ENCODE measurements at places on chromosomes 6 and 20. TPM values are rescaled to one million over a fixed set of nuclear protein-coding genes. Genes with fewer than 3 reads are reported as not detected.

Gene NKAPL
- total RNA-seq = 2.4 TPM

Gene CASP8AP2
- total RNA-seq = 44.6 TPM

Gene REV3L
- total RNA-seq = 85.4 TPM

Gene TAAR1
- not detected for total RNA-seq

Gene DZANK1
- total RNA-seq = 4.0 TPM

Gene MAFB
- total RNA-seq = 13.4 TPM

Gene KIAA0408
- 41.1 TPM for total RNA-seq

Gene CENPB
- total RNA-seq = 44.0 TPM

Gene SRSF12
- total RNA-seq = 18.0 TPM

Gene ZC3H12D
- total RNA-seq = 1.0 TPM

Gene HLA-DPA1
- total RNA-seq = 7.6 TPM

Gene WASF1
- total RNA-seq = 31.2 TPM

Gene TOP1
- total RNA-seq = 55.6 TPM

Gene IYD
- not detected for total RNA-seq

Gene PPIL4
- total RNA-seq = 64.5 TPM

Gene ANKRD6
- 32.1 TPM for total RNA-seq

Gene OXT
- not detected for total RNA-seq

Gene BRD2
- 125 TPM for total RNA-seq

Gene HCK
- 4.9 TPM for total RNA-seq

Gene SIRPD
- total RNA-seq = not detected

Gene PRSS16
- total RNA-seq = 0.66 TPM

Gene NKX2-2
- total RNA-seq = not detected

Gene PTGIS
- 17.7 TPM for total RNA-seq

Gene TUBB2B
- total RNA-seq = 434 TPM

Gene C6orf132
- 4.4 TPM for total RNA-seq

Gene BTN2A1
- total RNA-seq = 15.9 TPM

Gene PGC
- total RNA-seq = not detected

Gene WFDC12
- not detected for total RNA-seq

Gene ULBP2
- total RNA-seq = 1.8 TPM

Gene OPRM1
- 1.4 TPM for total RNA-seq

Gene PKIB
- total RNA-seq = 19.4 TPM

Gene PCK1
- total RNA-seq = 2.4 TPM

Gene MDFI
- 30.1 TPM for total RNA-seq

Gene STX11
- total RNA-seq = 2.2 TPM

Gene TULP1
- total RNA-seq = 78.5 TPM

Gene SLC35D3
- total RNA-seq = 4.9 TPM

Gene TRIM10
- 1.0 TPM for total RNA-seq

Gene GPR63
- 5.6 TPM for total RNA-seq

Gene TINAG
- not detected for total RNA-seq

Gene ADGB
- total RNA-seq = 3.1 TPM

Gene VGLL2
- total RNA-seq = 2.8 TPM

Gene HLA-DMB
- 4.9 TPM for total RNA-seq

Gene CENPQ
- total RNA-seq = 11.0 TPM

Gene MCUR1
- total RNA-seq = 11.1 TPM

Gene MCCD1
- not detected for total RNA-seq

Gene TBXT
- not detected for total RNA-seq

Gene CHMP4B
- 75.4 TPM for total RNA-seq

Gene LINC00237
- 2.1 TPM for total RNA-seq

Gene SLC17A4
- total RNA-seq = not detected

Gene SCRT2
- 4.3 TPM for total RNA-seq

Gene GHRH
- not detected for total RNA-seq

Gene LRP11
- total RNA-seq = 39.4 TPM

Gene MLIP
- total RNA-seq = 8.0 TPM

Gene OR2B6
- total RNA-seq = not detected

Gene PRDM1
- 74.7 TPM for total RNA-seq

All from camera-type eye (tissue), 1 donor.